ENCODE measurements at places on chromosomes 2 and 18.

DNA sequence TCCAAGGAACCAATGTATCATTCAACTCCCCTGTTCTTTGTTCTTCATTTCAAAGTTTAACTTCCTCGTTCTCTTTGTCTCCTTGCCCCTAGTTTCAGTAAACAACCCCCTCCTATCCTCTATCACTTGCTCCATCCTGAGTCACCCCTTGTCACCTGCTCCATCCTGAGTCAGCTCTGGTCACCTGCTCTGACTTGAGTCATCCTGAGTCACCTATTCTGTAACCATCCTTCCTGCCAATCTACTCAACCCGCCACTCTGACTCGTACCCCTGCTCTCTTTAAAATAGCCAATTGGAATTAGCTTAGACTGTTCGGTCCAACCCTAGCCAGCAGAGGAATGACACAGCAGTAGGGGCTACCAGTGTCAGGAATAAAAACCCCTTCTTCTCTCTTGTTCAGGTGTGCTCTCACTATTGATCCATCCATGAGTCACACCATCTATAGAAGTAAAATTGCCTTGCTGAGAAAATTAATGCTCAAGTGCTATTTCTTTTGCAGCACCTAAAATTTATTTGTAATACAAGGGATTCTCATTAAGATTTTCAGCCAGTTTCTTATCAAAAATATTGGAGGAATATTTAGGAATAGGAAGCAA lies 326.8 kb downstream of the AKAIN1 start:
- DNase-seq = no peak

GRCh38 chr2:101340141-101340551 lies 31.6 kb upstream of the RNF149 start:
- no peak for DNase-seq

GRCh38 chr2:229297247-229297646 lies 26.2 kb upstream of the PID1 start:
- DNase-seq = no peak

- no peak for DNase-seq
Observed at GRCh38 chr2:43041661-43042360, 184.6 kb downstream of the ZFP36L2 start.

GRCh38 chr2:224638301-224638823 lies 53.2 kb upstream of the CUL3 start:
- DNase-seq = no peak

DNA sequence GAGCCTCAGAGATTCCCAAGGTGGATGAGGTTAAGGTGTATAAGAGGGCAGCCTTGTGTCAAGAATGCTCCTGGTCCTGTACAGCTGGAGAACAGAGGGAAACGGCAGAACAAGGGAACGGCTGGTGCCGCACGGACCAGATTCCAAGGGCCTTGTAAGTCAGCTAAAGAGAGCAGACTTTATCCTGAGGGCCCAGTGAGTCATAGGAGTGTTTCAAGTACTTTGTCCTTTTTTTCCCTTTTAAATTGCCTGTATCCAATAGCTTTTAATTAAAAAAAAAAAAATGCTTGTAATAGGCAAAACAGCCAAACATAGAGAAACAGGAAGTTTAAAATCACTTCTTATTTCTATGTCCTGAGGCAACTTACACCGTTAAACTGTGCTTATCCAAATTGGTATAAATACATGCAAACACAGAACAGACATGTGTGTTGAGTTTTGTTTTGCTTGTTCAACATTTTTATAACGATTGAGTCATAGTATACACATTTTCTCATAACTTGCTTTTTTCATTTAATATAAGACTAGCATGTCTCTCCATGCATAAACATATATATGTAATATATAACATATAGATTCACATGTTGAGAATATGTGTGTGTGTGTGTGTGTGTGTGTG lies 42.1 kb upstream of the EVA1A start:
- no peak for DNase-seq

GRCh38 chr2:150601280-150602038 lies 114.0 kb upstream of the RND3 start:
- DNase-seq = no peak

GRCh38 chr2:19873014-19873413 lies 28.8 kb downstream of the TTC32 start:
- DNase-seq = no peak

GRCh38 chr2:205177546-205177945 lies 504.8 kb upstream of the NRP2 start:
- no peak for DNase-seq

GRCh38 chr18:29104671-29105070 lies 927.7 kb upstream of the CDH2 start:
- no peak for DNase-seq
